EL (cell line): ENCODE measurements at places on chromosomes 12 and 14.

DNA sequence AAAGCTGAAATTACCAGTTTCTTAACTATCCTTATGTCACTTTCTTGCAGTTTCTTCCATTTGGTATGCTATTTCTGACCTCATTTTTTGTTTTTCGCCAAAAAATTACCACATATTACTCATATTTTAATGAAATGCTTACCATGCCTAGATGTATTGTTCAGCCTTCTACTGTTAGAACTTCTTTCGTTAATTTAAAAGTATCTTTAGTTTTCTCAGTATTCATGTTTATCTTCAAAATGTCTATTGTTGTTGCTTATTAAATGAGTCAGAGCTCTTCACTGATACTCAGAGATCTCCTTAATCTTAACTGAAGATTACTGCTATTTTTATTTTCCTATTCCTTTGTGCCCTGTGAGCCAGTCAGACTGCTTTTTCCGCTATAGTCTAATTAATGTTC lies 20.5 kb downstream of the RAP1B start:
- DNase-seq: peak; percentile 42

GRCh38 chr12:23952071-23952470 lies 2.6 kb upstream of the SOX5 start:
- DNase-seq: no peak

DNA sequence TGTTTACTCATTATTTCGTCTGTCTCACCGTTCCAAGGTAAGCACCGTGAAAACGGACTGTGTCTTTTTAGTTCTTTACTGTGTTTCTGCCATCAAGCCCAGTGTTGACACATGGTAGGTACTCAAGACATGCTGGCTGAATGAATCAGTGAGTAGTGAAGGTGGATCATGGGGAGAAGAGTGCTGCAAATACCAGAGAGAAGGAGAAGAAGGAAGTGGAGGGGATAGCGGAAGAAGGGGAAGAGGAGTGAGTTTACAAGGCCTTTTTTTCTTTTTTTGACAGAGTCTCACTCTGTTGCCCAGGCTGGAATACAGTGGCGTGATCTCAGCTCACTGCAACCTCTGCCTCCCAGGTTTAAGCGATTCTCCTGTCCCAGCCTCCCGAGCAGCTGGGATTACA lies 54.6 kb downstream of the ETV6 start:
- no peak for DNase-seq

DNA sequence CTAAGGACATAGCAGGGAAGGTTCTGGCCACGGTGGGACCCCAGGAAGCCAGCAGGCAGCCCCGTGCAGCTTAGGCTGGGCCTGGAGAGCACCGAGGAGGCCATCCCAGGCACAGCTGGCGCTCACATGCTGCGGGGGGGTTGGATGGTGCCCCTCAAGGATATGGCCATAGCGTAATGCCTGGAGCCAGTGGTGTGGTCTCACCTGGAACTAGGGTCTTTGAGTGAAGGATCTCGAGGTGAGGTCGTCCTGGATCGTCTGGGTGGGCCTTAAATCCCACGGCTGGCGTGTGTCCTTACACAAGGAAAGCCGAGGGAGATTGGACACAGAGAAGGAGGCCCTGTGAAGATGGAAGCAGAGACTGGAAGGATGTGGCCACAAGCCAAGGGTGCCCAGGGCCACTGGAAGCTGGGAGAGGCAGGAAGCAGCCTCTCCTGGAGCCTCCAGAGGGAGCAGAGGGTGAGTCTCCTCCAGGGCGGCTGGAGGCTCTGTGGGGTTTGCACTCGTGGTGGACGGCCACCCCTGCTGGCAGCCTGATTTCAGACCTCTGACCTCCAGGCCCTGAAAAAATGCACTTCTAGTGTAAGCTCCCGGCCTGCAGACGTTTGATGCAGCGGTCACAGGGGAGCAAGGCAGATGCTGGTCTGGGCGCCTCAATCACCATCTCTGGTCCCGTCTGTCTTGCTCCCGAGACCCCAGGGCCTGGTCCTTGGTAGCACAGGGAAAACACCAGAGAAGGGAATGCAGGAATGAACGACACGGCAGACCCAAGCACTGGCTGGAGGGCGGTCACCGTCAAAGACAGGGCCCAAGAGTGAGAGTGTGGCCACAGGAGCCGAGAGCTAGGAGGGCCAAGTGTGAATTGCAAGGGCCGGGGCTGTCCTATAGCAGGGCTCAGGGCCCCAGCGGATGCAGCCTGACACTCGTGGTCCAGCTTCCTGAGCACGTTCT lies 218.6 kb downstream of the KIF26A start:
- no peak for DNase-seq

- DNase-seq: no peak
Measured at GRCh38 chr12:94170690-94171594, 22.6 kb downstream of the PLXNC1 start.
